ENCODE measurements at places on chromosomes 11 and 22. TPM values are rescaled to one million over a fixed set of nuclear protein-coding genes. Genes with fewer than 3 reads are reported as not detected.

- DNase-seq, result no peak
Measured at GRCh38 chr11:46513934-46514342, 79.9 kb downstream of the AMBRA1 start.

The C11orf87 gene
- total RNA-seq, result not detected

The CCDC88B gene
- total RNA-seq, result 164 TPM

The CTSW gene
- 339 TPM for total RNA-seq

DNA sequence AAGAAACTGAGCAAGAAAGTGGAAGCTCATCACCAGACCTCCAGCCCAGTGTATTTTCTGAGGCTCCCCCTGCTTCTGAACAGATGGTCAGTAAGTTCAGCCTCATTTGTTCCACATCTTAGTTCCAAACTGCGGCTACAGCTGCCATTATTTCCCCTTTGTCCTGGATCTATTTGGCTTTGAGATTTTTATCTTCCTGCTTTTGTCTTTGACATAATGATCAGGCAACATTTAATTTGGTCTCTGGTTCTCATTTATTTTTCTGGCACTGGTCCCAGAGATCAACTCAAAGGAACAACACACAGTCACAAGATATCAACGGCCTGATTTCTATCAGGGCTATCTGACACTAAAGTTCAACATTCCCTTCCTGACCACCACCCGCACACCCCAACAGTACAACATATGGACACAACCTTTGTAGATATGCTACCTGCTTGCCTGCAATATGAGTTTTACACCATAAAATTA, 137.5 kb downstream of the FAM76B start:
- no peak for DNase-seq

The EHF gene
- total RNA-seq, result 0.44 TPM

GRCh38 chr11:623349-623869, 1.3 kb downstream of the CDHR5 start:
- no peak for DNase-seq

- DNase-seq, result no peak
Measured at GRCh38 chr11:114219559-114220349, 76.4 kb upstream of the NNMT start.

DNA sequence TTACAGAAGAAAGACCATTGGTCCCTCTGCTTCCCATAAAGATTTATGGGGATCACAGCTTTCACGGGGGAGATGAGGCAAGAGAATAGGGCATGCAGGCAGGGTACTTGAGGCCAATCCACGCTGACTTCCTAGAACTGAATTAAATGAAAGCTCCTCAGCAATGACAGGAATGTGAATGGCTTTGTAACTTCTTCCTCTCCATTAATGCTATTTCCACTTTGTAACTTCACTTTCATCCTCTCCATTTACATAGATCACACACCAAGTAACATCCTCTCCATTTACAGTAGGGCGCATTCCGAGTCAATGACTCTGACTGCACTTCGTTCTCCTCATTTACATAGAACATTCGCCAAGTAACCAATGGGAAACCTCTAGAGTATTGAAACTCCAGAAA, 89.8 kb downstream of the PIWIL4 start:
- DNase-seq, result no peak

GRCh38 chr11:60863550-60864521, 3.5 kb upstream of the ZP1 start:
- DNase-seq, result no peak

- DNase-seq, result no peak
Measured at GRCh38 chr11:70869054-70869453, 383.3 kb downstream of the SHANK2 start.

The P2RX6 gene
- total RNA-seq, result 0.42 TPM

DNA sequence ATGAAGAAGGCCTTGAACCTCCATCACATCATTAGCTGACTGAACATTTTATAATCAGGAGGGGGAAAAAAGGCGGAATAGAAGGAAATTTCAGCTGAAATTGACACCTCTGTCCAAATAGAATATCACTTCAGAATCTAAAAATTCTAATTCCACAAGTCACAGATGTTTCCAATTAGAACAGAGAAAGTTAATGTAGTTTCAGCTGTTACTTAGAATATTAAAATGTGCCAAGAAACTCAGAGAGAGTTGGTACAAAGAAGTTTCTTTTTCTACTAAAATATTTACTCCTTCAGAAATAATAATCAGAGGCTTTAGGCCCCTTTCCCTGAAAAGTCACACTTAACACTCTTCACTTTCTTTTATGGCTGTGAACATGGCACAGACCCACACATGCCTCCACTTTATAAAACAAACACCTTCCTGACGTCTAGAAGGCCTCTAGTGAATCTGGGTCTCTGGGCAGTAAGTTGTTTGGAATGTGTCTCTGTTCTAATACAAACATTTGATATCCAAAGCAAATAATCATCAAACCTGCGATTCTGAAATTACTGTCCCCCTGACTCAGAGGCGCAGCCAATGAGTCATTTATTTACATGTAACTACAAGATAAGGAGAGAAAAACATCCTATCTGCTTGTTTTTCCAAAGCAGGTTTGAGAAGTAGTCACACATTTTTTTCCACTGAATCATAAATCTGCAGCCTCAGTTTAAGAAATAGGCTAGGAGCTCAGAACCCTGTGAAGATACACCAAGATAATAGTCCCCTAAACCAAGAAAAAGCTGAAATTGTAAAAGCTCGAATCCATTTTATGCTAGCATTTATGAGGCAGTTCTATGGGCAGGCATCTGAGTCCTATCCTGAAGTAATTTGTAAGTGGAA, 148.4 kb downstream of the ME3 start:
- no peak for DNase-seq

The MRGPRX3 gene
- total RNA-seq, result not detected

GRCh38 chr11:108929241-108929640, 264.4 kb downstream of the DDX10 start:
- DNase-seq, result no peak

The GVQW3 gene
- total RNA-seq, result 3.5 TPM

DNA sequence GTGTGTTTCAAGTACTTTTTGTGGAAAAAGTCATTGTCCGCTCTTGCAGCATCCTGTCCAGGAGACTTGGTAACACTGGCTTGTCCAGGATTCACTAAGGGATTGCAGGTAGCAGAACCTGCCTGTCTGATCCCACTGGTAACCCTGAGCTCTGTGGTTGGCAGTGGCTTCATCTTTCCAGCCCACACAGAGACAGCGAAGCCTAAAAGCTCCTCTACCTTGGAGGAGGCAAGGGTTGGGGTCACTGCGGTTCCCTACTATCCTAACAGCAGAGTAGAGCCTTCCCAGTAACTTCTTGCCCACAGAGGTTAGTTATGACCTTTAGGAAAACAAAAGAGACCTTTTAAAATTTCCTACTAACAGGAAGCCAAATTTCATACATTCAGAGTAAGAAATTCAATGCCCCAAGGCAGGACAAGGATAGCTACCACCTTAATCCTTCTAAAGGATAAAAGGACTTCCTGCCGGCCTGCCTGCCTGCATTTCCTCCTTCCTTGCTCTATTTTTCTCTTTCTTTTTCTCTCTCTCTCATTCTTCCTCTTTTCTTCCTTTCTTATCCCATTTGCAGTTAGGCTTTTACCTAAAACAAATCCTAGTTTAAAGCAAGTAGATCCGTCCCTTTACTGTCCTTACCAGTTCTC, 8.4 kb upstream of the RCN1 start:
- DNase-seq, result no peak

The SLC5A12 gene
- not detected for total RNA-seq

GRCh38 chr11:129191649-129192048, 476 bp downstream of the ARHGAP32 start:
- no peak for DNase-seq

DNA sequence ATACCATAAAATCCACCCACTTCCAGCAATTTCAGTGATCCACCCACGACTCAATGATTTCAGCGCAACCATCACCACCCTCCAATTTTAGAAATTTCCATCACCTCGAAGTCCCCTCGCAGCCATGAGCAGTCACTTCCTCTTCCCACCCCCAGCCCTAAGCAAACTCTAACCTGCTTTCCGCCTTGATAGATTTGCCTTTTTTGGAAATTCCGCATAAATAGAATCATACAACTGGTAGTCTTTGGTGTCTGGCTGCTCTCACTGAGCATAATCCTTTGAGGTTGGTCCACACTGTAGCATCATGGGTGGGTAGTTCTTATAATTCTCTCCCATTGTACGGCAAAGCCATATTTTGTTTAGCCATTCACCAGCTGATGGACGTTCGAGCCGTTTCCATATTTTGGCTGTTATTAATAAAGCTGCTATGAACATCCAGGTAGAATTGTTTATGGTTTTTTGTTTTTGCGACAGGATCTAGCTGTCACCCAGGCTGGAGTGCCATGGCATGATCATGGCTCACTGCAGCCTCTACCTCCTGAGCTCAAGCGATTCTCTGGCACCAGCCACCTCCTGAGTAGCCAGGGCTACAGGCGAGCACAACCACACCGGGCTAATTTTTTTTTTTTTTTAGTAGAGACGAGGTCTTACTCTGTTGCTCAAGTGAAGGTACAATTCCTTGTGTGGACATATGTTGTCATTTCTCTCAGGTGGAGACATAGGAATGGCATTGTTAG, 16.0 kb downstream of the PIM3 start:
- peak; percentile 58 for DNase-seq

- no peak for DNase-seq
Measured at GRCh38 chr22:32846780-32847491, 45.4 kb downstream of the TIMP3 start.

The MPZL3 gene
- total RNA-seq, result 28.4 TPM

The OR1S1 gene
- not detected for total RNA-seq

DNA sequence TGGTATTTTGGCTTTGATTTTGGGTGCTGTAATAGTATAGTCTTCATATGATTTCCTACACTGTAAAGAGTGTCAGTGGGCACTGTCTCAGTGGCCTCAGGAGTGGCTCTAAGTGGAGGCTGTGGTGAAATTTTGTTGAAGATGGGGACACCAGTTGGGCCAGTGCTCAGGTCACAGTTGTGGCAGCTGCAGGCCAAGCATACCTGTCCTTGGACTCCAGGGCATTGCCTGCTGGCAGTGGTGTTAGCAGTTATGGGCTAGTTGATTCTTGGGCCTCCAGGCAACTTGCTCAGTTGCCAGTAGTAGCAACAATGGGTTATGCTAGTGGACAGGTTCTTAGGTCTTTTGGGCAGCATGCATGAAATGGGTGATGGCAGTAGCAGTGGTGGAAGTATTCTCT, 39.2 kb upstream of the SLC22A25 start:
- no peak for DNase-seq

GRCh38 chr11:32213223-32213622, 122.3 kb downstream of the RCN1 start:
- DNase-seq, result peak; percentile 42

GRCh38 chr11:71537537-71537936, 288 bp upstream of the KRTAP5-8 start:
- no peak for DNase-seq

DNA sequence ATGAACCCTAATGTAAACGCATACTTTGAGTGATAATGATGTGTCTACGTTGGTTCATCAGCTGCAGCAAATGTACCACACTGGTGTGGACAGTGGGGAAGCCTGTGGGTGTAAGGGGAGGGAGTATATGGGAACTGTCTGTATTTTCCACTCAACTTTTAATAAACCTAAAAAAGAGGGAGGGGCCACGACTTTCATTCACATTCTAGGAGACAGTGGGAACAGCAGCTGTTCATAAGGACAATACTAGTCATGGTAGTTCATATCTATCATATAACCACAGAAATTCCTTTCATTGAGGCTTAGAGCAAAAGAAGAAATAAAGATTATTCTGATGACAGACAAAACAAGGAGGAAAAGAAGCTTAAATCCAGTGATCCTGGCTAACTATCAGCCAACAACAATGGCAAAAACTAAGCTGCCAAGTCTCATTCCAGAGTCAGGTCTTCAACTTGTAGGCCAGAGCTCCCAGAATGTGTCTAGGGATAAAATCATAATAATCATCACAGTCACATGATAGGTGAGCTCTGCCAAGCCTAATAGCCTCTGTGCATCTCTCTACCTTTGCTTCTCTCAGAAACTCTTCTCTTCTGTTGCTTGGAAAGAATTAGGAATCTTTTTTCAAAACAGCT, 59.4 kb upstream of the CHRM4 start:
- DNase-seq, result no peak

- no peak for DNase-seq
Measured at GRCh38 chr22:38034278-38034882, 22.8 kb upstream of the PICK1 start.

DNA sequence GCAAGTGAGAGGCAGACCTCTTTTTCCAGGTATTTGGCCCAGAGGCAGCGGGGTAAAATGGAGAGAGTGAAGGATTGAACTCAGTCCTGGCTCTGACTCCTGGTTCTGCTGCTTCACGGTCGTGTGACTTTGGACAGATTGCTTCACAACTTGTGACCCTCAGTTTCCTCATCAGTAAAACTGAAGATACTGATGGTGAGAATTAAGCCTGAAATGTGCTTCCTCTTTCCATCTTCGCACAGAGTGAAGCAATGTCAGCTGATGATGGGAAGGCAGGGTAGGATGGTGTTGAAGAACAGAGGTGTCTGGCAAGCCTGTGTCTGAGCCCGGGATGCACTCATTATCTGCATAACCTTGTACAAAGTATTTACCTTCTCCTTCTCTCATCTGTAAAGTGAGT, 59.0 kb downstream of the UBASH3B start:
- DNase-seq, result no peak

DNA sequence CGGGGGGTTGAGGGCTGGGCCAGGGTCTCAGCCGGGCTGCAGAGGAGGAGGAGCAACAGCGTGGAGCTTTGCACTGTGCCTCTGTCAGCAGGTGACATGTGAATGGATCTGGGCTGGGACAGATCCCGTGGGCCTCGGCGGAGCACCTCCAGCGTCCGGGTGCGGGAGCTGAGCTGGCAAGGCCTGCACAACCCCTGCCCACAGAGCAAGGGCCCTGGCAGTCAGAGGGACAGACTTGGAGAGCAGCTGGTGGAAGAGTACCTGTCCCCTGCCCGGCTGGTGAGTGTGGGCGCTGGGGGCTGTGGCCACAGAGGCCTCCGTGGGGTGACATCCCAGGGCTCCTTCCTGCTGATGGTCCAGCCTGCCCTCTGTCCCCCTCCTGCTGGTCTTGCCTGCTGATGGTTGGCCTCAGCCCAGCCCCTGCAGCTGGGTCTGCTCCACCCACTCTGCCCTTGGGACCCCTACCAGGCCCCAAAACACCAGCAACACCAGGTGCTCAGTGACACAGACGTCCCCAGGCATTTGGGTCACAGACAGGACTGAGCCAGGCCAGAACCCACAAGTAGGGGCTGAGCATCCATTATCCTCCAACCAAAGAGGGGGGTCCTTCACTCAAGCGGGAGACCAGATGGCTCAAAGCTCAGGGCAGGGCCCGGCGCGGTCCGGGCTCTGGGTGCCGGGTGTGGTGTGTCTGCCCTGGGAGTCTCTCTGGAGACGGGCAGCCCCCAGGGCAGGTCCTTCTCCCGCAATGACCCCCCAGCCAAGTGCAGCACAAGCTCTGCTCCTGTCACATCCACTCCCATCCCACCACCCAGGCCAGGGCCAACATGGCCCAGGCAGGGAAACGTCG, 3.5 kb downstream of the LRRC56 start:
- peak; percentile 41 for DNase-seq

- DNase-seq, result no peak
Measured at GRCh38 chr11:97537407-97538150, 1147.8 kb downstream of the JRKL start.

All from activated CD8-positive, alpha-beta memory T cell treated with anti-CD3 and anti-CD28 coated beads, Interleukin-2, amount 10 ng/mL, durations not matched to agents 7 days and 5 days (primary cell).